ENCODE measurements at places on chromosomes 16 and 17.

- DNase-seq = no peak
Measured at GRCh38 chr17:29640981-29641642, 18.4 kb upstream of the CORO6 start.

DNA sequence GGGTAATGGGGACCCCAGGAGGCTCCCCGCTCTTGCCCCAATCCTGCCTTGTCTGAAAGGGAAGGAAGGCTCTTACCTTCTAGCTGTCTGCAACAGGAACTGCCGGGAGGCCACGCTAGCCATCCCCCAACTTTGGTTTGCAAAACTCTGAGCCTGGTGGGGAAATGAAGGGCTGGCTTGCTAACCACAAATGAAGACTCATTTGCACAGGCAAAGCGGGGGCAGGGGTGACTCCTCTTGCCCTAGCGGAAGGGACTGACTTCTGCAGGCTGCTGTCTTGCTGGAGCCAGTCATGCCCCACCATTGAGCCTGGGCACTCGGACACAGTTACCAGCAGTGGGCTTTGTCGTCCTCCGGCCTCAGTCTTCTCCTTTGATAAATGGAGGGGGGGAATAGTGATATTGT is 52.6 kb downstream of the PLCG2 start:
- no peak for DNase-seq

GRCh38 chr17:18862011-18862410 is 4.1 kb downstream of the PRPSAP2 start:
- no peak for DNase-seq

GRCh38 chr16:17271687-17272086 is 199.1 kb downstream of the XYLT1 start:
- DNase-seq = no peak

GRCh38 chr16:81521141-81521626 is 76.6 kb downstream of the CMIP start:
- DNase-seq = no peak

- no peak for DNase-seq
Measured at GRCh38 chr16:72210072-72210471, 38.1 kb upstream of the PMFBP1 start.

GRCh38 chr16:69522732-69523404 is 42.9 kb upstream of the NFAT5 start:
- no peak for DNase-seq

- DNase-seq = no peak
Measured at GRCh38 chr17:64447526-64447925, 1.4 kb upstream of the MILR1 start.

DNA sequence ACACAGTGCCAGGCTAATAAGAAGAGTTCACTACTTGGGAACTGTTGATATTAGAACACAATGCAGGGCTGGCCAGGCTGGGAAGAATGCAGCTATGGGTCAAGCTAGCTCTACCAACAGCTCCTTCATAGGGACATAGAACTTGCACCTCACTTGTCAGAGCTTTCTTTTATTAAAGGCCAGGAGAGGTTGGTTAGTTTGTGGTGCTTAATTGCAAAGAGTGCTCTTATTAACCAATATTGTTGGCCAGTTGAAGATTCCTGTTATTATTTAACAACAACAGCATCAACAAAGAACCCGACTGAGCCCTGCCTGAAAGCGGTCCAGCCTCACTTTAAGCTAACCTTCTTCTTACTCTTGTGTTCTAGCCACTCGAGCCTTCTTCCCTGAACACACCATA is 43.4 kb upstream of the ANKFN1 start:
- no peak for DNase-seq

GRCh38 chr17:32124985-32125847 is 17.1 kb upstream of the RHOT1 start:
- DNase-seq = peak; percentile 69

All from NCI-H226 (cell line).